ENCODE measurements at places on chromosomes 16 and 17. TPM values are rescaled to one million over a fixed set of nuclear protein-coding genes. Genes with fewer than 3 reads are reported as not detected.

Gene FOXN1
- total RNA-seq = 0.66 TPM

Gene KRT14
- 0.42 TPM for total RNA-seq

Gene SLC38A8
- not detected for total RNA-seq

Gene ATP1B2
- total RNA-seq = 8.3 TPM

Gene OTOP2
- total RNA-seq = not detected

Gene ADAM11
- 0.71 TPM for total RNA-seq

DNA sequence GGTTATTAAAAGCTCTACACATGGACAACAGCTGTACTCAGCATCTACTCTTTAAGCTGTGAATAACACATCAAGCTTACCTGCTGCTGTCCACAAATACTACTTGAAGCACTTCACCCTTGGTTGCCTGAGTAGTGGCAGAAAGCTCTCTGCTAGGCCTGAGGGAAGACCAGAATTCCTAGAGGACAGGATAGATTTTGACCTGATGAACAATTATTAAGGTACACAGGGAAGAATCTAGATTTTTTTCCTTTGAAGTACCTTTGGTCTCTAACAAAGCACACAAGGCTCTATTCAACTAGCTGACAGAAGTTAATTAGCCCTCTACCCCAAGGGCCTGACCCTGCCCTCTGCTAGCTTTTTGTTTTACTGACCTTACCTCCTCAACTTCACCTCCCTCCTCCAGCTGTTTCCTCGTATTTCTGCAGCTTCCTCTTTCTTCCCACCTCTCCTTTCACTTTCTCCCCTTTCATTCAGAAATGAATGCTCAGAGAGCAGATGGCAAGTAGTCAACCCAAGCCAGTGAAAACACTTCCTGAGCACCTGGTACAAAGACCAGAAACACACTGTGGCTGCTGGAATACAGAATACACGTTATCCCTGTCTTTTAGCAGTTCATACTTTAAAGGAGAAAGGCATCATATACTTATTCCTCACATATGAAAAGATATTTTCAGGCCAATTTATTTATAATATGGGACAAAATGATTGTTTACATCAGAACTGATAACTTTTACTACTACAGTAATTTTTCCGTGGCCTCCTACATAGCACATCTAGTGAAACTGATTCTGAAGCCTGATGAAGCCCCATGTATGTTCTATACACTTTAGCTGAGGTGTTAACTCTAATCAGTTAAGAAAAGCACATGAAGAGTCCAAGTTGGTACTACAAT is 5.7 kb upstream of the VEZF1 start:
- ATAC-seq = no peak

DNA sequence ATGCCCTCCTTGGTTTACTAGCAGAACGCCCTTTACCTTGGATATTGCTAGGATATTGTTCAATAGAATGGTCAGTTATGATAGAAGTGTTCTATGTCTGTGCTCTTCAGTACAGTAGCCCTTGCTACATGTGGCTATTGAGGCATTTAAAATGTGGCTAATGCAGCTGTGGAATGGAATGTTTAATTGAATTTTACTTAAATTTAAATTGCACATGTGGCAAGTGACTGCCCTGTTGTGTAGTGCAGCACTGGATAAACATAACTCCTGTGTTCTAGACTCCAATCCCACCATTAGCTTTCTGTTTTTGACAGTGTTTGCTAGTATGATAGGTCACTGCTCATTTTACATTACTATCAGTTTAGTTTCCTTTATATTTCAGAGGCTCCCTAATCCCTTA is 29.9 kb downstream of the RAD51C start:
- peak; percentile 97 for ATAC-seq

DNA sequence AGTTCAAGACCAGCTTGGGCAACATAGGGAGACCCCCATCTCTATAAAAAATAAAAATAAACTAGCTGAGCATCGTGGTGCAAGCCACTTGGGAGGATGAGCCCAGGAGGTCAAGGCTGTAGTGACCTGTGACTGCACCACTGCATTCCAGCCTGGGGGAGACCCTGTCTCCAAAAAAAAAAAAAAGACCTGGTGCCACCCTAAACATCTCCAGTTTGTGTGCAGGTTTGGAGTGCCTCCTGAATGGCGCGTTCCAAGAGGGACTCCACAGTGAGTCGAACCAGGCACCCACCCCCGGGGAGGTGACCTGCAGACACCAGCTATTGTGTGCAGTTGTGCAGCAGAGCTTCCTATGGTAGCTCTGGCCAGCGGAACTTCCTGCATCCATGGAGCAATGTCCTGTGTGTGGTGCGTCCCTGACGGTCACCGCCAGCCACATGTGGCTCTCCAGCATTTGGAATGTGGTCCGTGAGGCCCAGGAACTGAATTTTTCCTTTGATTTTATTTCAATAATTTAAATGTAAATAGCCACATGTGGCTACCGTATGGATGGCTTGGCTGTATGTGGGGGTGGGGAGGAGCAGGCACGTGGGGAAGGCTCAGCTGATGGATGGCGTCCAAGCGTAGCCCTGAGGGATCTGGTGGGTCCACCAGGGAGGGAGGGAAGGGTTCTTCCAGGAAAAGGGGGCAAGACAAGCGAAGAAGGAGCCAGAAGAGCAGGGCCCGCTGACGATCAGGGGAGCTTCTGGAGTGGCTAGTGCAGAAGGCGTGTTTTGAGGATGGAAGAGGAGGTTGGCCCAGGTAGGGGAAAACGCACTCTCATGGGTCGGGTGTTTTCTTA is 107.1 kb upstream of the GSE1 start:
- ATAC-seq = peak; percentile 91

GRCh38 chr17:56833057-56833808 is 487 bp downstream of the C17orf67 start:
- peak; percentile 80 for ATAC-seq

DNA sequence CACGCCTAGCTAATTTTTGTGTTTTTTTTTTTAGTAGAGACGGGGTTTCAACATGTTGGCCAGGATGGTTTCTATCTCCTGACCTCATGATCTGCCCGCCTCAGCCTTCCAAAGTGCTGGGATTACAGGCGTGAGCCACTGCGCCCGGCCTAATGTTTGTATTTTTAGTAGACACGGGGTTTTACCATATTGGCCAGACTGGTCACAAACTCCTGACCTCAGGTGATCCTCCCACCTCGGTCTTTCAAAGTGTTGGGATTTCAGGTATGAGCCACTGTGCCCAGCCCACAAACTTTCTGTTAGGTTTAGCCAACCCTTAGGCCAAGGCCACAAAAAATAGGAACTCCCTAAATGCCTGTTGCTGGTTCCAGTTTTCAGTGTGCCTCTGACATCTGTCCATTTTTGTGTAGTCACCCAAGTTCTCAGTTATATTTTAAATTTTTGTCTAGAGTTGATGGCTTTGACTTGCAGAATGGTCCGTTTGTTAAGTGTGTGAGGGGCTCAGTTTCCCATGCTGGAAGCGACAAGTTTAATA is 12.7 kb downstream of the CCL16 start:
- no peak for ATAC-seq

- ATAC-seq = no peak
These were observed 393 bp downstream of the ANKRD11 start for GRCh38 chr16:89489898-89490438.

DNA sequence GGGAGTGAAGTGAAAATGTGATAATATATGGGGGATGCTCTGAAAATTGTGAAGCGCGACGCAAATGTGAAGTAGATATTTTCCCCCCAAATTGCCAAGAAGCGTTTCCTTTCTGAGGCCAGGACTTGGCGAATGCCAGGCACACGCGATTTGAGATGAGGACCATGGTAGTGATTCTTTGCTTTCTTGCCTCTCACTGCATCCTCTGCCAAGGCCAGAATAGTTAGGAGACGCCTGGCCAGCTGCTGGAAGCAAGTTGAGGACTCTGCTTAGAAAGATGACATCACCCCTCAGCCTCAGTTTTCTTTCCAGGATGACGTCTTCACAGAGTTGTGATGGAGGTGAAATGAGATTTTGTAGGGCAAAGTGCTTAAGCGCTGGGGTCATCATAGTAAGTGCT is 25.9 kb downstream of the PIPOX start:
- ATAC-seq = no peak

- ATAC-seq = peak; percentile 6
These were observed 826 bp upstream of the GSE1 start for GRCh38 chr16:85612191-85612800.
